Stimulated activated CD4-positive, alpha-beta T cell treated with anti-CD3 and anti-CD28 coated beads, Interleukin-12 subunit alpha, Interleukin-12 subunit beta, amount 100 ng/mL, for 24 hours (primary cell): ENCODE measurements at places on chromosomes 3 and 15.

GRCh38 chr15:64045774-64046420, 388 bp downstream of the DAPK2 start:
- DNase-seq = no peak

GRCh38 chr3:197830967-197831313, 39.9 kb downstream of the LRCH3 start:
- no peak for DNase-seq

GRCh38 chr3:45951946-45952345, 8.7 kb downstream of the CXCR6 start:
- no peak for DNase-seq

DNA sequence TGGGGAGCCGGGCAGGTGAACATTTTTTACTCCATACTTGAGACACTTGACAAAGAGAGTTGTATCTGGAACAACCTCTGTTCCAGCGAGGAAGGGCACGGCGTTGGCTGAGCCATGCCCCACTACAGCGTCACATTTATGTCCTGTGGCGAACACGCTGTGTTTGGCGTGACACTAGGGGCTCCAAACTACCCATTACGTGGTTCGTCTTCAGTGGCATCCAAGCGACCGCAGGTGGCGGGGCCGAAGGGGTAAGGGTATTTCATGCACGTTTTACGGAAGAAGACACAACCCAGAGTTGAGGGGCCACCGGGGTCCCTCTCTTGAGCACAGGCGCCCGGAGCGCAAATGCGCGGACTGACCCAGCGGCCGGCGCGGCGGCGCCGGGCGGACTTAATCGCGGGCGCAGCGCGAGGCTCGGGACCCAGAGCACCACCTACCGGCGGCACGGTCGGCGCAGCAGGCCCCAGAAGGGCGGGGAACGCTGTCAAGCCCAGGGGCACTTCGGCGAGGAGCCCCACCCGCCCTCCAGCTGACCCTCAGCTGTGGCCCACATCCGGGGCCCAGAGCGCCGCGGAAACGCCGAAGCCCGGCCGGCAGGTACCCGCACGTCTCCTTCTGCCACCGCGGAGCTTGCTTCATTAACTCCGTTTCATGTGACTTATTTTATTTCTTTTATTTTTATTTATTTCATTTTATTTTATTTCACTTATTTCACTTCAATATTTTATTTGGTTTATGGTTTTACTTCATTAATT, 36.4 kb upstream of the TRIM71 start:
- DNase-seq = peak; percentile 64

- no peak for DNase-seq
Observed at GRCh38 chr15:64693134-64693533, 82.3 kb downstream of the RBPMS2 start.

DNA sequence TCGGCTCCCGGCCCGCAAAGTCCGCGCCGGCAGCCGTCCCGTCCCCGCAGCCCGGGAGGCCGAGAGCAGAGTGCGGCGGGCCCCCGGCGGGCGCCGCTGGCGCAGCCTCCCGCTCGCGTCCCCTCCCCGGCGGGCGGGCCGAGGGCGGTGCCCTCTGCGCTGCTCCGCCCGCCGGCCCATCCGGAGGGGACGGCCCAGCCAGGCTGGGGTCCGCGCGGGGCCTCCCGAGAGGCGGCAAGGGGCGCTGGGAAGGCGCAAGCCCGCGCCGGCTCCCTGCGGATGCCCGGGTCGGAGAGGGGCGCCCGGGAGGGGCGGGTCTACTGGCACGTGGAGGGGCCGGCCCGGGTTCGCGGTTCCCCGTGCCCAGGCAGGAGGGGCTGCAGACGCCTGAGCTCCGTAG, at the start of the genes CLCN2 and POLR2H:
Gene CLCN2 (minus strand): TSS at position 74 of the 400 bp plus-strand sequence. CDS start 126 bp downstream, outside the sequence.
Gene POLR2H (plus strand): TSS at position 179 of the 400 bp plus-strand sequence. CDS start 1,783 bp downstream, outside the sequence.
- DNase-seq = peak; percentile 20

DNA sequence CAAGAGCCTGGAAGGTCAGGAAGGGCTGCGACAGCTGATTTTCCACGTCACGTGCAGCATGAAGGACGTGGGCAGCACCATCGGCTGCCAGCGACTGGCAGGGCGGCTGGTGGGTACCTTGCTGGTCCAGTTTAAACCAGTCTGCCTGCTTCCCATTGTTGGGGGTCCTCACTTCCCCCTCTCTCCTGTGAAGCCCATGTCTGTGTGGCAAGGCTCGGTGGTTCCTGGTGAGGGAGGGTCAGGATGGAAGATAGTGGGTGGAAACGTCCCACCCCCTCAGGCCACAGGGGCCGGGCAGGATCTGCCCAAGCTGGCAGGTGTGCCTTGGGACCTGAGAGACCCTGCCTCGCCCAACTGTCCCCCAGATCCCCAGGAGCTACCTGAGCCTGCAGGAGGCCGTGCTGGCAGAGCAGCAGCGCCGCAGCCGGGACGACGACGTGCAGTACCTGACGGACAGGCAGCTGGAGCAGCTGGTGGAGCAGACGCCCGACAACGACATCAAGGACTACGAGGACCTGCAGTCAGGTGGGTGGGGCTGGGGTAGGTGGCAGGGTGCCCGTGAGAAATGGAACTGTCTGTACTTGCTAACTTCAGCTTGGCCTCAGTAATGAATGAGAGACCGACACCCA, 108.2 kb downstream of the LRRK1 start:
- no peak for DNase-seq

DNA sequence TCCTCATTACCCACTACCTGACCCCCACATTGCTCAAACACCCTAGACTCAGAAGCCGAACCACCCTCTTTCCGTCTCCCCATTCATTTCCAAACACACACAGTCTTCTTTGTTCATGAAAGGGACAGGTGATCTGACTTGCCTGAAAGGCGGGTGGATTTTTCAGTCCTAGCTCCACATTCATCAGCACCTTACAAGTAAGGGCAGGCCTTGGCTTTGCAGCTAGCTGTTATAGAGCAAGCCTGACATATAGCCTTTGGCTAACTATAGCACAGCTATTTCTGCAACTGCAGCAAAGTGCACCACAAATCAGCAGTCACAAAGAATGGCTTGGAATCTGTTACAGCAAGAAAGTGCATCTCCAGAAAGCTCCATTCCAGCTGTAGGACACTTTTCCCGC, 139.8 kb downstream of the XXYLT1 start:
- DNase-seq = no peak

GRCh38 chr3:18757476-18757875, 332.3 kb upstream of the SATB1 start:
- no peak for DNase-seq

GRCh38 chr15:82312586-82313349, 36.5 kb downstream of the GOLGA6L10 start:
- no peak for DNase-seq

GRCh38 chr3:139470199-139470598, 6.1 kb downstream of the RBP2 start:
- no peak for DNase-seq

- DNase-seq = no peak
Observed at GRCh38 chr3:45944830-45945620, 1.8 kb downstream of the CXCR6 start.

DNA sequence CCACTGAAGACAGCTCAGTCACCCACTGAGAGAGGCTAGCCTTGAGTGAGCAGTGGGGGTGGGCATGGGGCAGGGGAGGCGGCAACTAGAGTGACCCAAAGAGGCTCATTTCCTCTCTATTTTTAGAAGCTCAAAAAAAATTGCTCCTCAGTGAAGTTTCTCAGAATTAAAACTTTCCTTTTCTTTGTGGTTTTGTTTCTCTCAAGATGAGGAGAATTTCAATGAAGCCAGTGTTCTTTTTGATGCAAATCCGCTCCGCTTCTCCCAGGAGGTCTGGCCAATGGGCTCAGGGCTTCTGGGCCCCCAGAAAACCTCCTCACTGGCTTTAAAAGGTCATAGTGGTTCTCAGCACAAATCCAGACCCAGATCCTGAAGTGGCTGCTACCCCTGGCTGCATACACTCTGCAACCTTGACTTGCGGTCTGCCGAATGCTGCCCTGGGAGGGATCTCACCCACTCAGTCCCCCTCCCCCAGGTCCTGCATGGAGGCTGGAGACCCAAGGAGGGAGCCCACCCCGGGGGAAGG, at the start of gene ACSBG1:
Gene ACSBG1 (minus strand): TSS at position 51 of the 526 bp plus-strand sequence. CDS start 64 bp downstream, outside the sequence.
- no peak for DNase-seq

GRCh38 chr3:187368251-187369088, at the start of gene RTP4:
RTP4 (plus strand) TSS chr3:187368385; CDS start chr3:187368442, 57 bp downstream.
- no peak for DNase-seq
